ENCODE measurements at places on chromosomes 1 and 21.
A peak's percentile ranks its signal among the peaks of the same experiment; 100 is the strongest.

DNA sequence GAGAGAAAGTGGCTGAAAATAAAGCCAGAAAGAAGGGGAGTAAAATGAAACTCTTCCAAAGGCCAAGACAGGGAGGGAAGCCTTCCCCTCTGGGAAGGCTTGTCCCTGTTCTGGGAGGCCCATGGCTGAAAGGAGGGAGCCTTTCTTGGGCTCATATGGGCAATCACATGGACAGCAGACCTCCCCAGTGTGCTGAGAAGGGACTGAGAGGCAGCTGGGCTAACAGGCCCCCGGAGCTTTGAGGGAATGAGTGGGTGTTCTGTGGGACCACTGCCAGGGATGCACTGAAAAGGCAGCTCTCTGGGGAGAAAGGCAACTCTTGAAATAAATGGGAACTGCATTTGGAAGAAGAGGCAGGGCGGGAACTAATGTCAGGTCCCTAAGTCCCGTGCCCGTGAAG, 39.1 kb downstream of the KANK4 start:
- no peak for DNase-seq

DNA sequence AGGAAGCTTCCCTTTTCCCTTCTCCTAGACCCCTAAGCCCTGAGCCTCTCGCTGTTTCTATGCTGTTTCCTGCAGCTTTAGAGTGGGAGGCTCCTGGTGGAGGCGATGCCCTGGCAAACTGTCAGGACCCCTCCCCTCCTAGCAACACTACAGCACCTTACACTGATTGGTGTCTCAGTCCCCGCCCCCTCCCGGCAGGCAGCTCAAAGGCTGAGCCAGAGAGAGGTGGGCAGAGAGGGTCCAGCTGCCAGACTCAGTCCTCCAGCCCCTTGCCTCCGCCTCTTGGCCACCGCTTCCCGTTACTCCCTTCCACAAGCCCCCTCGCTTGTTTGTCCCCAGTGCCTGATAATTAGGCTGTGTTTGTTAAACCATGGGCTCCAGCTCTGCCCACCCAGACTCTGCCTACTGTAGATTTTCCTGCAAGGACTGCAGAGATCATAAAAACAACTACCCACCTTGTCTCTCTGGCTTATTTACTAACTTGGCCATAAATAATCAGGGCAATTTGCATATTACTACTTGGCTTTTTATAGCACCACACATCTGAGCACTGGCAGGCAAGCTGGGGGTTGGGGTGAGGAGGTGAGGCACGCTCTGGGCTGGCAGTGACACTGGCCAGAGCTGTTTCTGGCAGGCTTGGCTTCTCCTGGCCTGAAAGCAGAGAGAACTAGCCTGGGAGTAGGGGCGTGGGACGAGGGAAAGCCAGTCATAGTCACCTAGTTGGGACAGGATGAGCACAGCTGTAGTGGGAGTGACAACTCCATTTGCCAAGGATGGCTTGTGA, 107.5 kb downstream of the CSMD2 start:
- no peak for DNase-seq

GRCh38 chr1:214664651-214665433, 61.8 kb downstream of the CENPF start:
- DNase-seq = no peak

DNA sequence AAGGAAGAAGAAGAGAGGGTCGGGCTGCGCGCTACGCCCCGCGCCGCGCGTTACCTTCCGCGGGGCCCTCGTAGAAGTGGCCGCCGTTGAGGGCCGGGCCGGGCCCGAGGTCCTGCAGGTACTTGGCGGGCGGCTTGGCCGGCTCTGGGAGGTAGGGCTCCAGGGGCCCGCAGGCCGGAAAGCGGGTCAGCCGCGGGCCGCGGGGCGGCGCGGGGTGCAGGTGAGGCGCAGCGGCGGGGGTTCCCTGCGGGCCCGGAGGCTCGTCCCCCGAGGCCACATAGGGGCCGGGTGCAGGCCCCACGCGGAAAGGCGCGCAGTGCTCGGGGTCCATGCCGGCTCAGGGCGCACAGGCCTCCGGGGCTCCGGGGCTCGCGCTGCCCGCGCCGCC, 196 bp downstream of the ALX3 start:
- DNase-seq = no peak

- DNase-seq = no peak
Measured at GRCh38 chr1:220367833-220368232, 95.6 kb upstream of the RAB3GAP2 start.

GRCh38 chr21:20330652-20331051, 667.6 kb upstream of the NCAM2 start:
- no peak for DNase-seq

- DNase-seq = no peak
Measured at GRCh38 chr1:111129376-111129775, 10.5 kb downstream of the DRAM2 start.

DNA sequence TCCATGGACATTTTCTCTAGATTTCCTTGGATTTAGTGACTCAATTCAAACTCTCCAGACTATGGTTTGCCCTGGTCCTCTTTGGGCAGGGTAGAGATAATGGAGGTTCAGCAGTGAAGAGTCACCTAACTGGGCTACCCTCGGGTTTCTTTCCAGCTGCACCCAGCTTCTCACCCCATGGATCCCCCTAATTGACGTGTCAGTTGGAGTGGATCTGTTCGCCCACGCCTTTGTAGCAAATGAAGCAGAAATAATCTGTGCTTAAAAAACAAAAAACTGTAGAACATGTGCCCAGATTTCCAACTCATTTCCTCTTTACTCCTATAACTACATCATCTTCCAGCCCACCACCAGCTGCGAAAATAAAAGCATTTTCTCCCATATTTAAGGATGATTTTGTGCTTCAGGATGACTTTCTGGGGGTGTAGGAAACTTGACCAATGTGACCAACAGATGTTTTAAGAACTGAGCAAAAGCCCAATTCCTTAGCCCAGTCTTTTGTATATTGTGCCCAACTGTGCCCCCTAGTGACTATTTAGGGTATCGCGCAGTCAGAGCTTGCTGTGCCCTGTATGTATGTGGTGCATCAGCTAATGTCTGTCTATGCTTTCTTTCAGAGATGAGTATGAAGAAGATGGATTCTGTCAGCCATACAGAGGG, 66.5 kb upstream of the UBE2U start:
- peak; percentile 95 for DNase-seq

DNA sequence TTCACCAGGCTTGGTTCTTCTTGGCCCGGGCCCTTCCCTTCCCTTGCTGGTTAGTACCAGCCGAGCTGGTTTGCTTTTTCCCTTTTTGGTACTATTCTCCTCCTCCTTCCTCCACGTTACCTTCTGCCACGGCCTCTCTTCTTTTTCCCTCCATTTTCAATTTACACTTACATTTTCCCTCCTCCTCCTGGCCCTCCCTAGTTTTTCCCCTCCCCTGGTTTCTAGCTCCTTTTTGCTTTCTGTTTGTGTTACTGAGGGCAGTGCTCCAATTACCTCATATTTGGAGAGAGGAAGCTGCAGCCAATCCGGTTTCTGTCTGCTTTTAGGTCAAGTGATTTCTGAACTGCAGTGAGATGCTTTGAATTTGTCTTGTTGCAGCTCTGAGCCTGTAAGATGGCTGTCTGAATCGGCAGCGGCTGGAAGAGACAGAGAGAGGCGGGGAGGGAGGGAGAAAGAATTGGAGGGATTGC, 63.7 kb downstream of the MACF1 start:
- DNase-seq = peak; percentile 87

DNA sequence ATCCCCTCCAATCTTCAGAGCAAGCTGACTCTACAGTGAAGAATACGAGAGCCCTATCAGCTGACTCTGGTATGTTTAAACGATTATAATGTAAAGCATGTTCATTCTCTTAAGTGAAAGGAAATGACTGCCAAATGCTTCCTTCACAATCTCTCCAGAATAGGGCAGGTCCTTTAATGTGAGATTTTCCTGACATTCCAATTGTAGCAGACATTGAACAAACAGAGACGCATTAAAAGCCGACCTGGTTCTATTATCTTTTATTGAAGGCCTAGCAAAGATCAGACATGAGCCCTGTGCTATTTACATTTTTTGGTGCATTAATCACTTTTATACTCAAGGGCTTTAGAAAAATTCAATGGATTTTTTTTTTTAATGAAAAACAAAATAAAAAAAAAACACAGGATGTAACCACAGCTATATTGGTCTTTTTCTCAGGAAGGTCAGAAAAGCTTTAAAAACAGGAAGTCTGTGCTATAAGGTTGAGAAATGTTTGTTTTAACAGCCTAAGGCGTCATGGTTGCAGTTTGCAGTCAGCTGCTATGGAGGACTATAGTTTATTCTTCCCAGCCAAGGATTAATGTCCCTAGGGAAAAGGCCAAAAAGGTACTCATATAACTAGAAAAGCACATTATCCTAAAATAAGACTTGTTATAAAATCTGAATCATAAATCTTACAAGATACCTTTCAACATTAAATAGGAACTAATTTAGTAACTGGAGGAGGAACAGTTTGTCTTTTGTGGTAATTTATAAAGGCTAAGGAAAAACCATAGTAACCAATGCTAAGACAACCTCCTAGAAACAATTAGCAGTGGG, 104.8 kb downstream of the RERE start:
- DNase-seq = peak; percentile 95

GRCh38 chr1:17232759-17233661, 15.9 kb upstream of the PADI3 start:
- DNase-seq = peak; percentile 86

DNA sequence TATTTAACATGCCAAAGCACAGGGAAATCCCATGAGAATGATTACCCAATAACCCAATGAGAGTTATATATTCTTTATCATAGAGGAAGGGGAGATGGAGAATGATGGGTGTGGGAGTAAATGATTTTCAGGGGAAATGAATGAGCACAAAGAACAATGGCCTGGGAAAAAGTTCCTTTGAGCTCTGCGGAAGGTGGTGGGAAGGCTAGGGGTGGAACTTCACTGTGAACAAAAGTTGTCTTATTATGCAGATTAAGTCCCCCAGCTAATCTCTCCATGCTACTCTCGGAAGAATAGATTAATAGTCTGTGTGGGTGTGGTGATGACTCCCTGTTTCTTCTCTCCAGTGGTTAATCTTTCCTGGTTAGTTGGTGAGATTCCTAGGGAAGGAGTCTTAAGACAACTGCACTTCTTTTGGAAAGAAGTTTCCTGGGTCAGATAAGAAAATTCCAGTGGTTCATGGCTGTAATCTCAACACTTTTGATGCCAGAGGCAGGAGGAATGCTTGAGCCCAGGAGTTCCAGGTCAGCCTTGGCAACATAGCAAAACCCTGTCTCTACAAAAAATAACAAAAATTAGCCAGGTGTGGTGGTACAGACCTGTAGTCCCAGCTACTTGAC, 71.6 kb downstream of the DNTTIP2 start:
- no peak for DNase-seq

GRCh38 chr1:25922056-25922970, 16.1 kb upstream of the STMN1 start:
- no peak for DNase-seq

- DNase-seq = no peak
Measured at GRCh38 chr1:181133969-181134418, 45.5 kb downstream of the IER5 start.

All from cardiac fibroblast (primary cell).